BJ (cell line): ENCODE measurements at places on chromosomes 6 and 20.

DNA sequence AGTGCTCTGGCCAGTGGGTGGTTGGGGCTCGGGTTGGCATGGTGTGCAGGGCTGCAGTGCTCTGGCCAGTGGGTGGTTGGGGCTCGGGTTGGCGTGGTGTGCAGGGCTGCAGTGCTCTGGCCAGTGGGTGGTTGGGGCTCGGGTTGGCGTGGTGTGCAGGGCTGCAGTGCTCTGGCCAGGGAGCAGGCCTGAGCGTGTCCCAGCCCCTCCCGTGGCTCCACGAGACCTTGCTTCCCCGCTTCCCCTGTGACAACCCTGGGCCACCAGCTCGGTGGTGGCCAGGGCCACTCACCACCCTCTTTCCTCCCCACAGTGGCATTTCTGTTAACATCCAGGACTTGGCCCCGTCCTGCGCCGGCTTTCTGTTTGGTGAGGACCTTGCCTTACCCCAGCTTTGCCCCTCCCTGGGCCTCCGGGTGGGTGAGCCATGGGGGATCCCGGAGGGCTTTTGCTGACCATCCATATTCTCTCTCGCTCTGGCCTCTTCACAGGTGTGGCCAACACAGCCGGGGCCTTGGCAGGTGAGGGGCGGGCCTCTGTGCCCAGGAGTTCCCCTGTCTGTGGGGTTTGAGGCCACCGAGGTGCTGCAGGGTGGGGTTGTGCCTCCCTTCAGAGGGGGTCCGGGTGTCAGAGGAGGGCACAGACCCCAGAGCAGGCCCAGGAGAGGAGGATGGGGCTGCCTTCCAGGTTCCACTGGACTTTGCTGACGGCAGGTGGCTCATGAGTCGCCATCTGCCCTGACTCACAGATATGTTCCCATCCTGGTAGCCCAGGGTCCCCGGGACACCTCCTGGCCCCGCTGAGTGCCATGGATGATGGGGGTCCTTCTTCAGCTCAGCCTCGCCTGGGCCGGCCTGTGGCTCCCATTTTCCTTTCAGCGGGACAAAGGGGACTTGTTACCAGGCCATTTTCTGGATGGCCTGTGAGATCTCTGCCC, 14.0 kb downstream of the SLC17A9 start:
- DNase-seq: no peak

DNA sequence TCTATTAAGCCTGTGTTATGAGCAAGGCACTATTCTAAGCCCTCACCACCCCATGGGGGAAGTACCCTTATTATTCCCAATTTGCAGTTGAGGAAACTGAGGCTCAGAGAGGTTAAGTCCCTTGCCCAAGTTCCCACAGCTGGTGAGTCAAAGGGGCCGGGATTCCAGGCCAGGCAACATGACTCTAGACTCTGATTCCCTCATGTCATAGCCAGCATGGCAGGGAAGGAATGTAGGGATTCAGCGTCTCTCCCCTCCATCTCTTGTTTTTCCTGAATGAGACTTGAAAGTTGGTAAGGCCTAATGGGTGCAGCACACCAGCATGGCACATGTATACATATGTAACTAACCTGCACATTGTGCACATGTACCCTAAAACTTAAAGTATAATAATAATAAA, 6.7 kb downstream of the C6orf132 start:
- DNase-seq: no peak

DNA sequence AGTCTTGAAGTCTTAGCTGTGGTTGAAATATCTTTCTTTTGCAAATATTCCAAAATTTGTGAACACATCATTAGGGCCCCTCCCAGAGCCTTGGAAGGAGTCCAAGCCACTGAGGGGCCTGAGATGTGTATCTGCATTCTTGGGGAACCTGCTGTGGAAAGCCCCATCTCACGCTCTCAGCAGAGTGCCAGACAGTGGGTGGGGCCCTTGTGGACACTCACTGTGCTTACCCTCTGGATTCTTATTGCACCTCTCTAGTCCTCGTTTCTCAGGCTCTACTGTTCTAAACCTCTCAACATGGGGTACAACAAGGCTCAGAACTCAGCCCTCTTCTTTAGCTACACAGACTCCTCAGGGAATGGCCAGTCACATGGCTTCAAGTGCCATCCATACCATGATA, 416.2 kb upstream of the CDH4 start:
- no peak for DNase-seq

GRCh38 chr6:105302617-105303128, 100.2 kb downstream of the PREP start:
- no peak for DNase-seq

GRCh38 chr6:28224131-28225055, 682 bp upstream of the ZSCAN9 start:
- DNase-seq: no peak

GRCh38 chr20:45044084-45044573, 56.8 kb downstream of the KCNS1 start:
- no peak for DNase-seq
